Hematopoietic multipotent progenitor cell treated with erythropoietin and hydrocortisone succinate and interleukin-3 and kit ligand, for 8 days (in vitro differentiated cells): ENCODE measurements at places on chromosomes 2 and 18.
A peak's percentile ranks its signal among the peaks of the same experiment; 100 is the strongest.

GRCh38 chr18:23337599-23338444 lies 115.3 kb upstream of the RIOK3 start:
- peak; percentile 8 for DNase-seq

DNA sequence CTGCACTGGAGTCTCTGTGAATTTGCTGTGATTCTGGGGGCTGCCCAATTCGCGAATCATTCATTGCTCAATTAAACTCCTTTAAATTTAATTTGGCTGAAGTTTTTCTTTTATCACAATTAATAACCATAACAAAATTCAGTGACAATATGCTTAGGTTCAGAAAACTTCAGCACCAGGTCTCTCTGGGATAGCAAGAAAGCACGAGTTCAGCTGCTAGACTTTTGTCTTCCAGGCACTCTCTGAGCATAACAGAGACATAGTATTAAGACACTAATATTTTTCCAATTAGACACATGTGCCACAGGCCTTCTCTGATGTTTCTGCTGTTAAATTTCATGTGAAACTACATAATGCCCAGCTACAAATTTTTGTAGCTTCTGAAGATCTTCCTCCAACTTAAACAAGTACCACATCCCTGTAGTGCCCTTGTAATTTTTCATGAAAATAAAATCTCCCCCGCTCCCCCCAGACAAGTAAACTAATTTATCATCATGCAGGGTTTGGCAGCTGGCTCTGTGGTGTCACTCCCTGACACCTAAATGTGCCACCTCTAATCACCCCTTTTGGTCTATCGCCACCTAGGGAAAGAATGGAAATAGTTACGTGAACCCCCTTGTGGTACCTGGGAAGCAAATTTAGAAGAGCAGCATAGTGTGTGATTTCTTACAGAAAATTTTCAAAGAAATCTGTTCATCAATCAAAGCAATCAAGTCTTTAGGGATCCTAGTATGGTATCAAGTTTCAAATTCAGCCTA lies 94.1 kb downstream of the CSRNP3 start:
- DNase-seq, result peak; percentile 29

DNA sequence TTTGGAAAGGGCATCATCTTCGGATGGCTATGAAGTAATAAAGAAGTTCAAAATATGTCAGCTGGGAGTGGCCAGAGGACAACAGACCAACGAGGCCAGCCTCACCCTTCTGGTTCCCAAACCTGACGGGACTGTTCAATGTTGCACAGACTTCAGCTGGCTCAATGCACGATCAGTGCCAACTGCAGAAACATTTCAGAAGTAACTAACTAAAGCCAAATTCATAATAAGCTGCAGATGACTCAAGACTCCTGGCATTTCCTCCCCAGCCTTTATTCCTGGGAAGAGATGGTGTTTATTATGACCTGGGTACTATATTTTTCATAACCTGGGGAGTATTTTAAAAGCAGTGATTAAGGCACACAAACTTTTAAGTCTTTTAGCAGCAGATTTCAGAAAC lies 3.8 kb upstream of the ATP6V1C2 start:
- DNase-seq, result no peak

DNA sequence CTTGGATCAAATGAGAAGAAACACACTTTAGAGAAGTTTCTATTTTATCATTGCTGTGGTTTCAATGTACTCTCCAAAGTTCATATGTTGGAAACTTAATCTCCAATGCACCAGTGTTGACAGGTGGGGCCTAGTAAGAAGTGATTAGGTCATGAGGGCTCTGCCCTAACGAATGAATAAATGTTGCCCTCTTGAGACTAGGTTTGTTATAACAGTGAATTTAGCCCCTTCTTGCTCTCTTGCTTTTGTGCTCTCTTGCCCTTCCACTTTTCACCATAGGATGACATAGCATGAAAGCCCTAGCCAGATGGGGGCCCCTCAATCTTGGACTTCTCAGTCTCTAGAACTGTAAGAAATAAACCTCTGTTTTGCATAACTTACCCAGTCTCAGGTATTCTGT lies 664.8 kb downstream of the DCC start:
- DNase-seq, result no peak

- DNase-seq, result no peak
Observed at GRCh38 chr2:134662751-134663150, 56.0 kb downstream of the TMEM163 start.

GRCh38 chr2:191572319-191572718 lies 105.6 kb upstream of the NABP1 start:
- DNase-seq, result no peak

DNA sequence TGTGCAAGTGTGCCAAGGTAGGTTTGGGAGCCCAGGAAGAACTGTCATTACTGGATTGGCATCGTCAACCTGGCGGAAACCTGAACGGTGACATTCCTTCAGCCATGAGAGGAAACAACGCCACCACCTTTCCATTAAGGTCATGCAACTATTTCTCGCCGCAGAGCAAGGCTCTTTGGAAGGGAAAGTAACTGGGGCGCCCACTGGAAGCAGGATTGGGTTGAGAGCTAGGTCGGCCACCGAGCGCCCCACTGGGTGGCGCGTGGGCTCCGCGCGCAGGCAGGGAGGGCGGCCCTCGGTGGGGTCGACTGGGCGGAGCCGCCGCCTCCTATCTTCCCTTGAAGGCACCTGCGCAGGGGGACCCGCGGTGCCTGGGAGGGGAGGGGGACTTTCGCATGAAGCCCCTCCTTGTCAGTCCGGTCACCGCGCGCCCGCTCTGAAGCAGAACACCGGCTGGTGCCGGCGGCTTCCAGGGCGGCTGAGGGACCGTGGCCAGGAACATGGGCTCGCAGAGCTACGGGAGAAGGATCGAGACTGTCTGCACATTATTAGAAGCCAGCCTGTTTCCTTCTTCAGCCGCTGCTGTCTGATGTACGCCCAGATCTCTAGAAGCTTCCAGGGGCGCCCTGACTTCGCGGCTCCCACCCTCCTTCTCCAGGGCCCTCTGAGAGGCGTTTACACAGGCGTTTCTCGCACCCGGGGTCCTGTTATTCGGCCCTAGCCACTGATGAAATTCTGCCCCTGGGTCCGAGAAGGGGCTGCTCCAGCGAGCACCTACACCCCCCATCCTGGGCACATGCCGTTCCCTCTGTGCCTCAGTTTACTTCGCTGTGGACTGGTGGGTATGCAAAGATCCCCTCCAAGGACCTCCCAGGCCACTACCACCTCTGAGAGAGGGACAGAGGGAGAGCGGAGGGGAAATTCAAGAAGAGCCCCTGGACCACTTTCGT lies 27.3 kb upstream of the MAL start:
- no peak for DNase-seq

DNA sequence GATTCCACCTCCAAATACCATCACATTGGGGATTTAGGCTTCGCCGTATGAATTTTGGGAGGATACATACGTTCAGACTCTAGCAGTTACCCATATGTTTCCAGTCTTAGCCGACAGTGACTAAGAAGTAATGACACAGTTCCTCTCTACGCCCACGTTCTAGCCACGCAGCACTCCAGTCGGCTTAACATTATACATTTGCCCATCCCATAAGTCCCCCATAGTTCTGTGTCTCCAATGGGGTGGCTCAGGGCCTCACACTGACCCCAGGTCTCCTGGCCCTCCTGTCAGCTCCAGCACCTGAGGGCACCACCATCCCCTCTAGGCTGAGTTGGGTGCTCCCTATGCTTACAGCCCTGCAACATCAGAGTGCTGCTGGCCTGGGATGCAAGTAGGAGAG lies 18.4 kb upstream of the CNDP2 start:
- DNase-seq, result no peak
